ENCODE measurements at places on chromosomes 16 and 17.

GRCh38 chr16:89067677-89068443 lies 25.8 kb upstream of the ACSF3 start:
- DNase-seq: no peak

GRCh38 chr17:59001158-59001814 lies 105.4 kb downstream of the TRIM37 start:
- DNase-seq: peak; percentile 23

DNA sequence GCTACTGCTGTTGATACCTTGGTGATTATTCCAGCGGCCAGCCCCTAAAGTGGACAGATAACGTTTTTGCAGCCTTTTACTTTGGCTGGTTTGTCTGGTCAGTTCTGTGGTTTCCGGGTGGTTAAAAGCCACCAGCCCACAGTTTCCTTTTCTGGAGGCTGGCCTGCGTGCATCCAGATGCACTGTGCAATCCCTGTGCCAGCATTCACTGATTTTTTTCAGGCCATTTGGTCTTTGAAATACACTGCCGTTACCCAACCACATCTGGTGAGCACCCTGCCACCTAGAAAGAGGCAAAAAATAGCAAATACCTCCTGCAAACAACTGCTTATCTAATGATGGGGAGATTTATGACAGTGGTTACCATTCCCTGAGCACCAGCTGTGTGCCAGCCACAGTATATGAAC lies 797 bp downstream of the NUDT7 start:
- no peak for DNase-seq

GRCh38 chr16:54169112-54169511 lies 117.5 kb downstream of the IRX3 start:
- no peak for DNase-seq

- DNase-seq: no peak
Observed at GRCh38 chr16:68298907-68299561, 11.7 kb downstream of the SLC7A6OS start.

DNA sequence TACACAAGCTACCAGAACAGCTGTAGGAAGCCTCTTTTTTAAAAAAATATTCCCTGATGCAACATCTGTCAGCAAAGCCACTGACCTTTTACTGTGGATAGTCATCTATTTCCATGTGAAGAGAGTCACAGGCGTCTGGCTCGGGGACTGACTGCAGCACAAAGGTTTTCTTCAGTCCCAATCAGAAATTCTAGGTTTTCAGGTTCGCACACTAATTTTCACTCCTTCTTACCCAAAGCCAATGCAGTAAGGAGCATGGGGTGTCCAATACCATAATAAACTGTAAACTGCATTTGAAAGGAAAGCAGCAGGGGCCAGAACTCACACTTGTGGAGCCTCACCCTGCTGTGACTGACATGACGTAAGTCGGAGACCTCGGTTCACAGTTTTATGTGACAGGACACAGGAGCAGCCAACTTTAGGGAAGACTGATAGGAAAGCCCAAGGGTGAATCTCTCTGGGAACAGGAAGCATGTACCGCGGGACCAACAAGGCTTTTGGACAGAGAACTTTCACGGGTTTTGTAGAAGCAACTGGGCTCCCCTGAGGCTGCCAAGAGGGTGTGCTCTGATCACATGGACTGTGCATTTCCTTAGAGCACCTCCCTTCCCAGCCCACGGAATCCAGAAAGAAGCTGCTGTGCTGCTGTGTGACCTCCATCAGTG lies 9.1 kb upstream of the TMEM100 start:
- no peak for DNase-seq

GRCh38 chr16:23114131-23114904 lies 34.9 kb downstream of the USP31 start:
- DNase-seq: no peak

- DNase-seq: no peak
Observed at GRCh38 chr17:40219594-40220338, 662 bp downstream of the WIPF2 start.

GRCh38 chr16:71339236-71340171 lies 19.0 kb upstream of the CALB2 start:
- no peak for DNase-seq
